GM12891 (cell line): ENCODE measurements at places on chromosomes 2 and 18.

DNA sequence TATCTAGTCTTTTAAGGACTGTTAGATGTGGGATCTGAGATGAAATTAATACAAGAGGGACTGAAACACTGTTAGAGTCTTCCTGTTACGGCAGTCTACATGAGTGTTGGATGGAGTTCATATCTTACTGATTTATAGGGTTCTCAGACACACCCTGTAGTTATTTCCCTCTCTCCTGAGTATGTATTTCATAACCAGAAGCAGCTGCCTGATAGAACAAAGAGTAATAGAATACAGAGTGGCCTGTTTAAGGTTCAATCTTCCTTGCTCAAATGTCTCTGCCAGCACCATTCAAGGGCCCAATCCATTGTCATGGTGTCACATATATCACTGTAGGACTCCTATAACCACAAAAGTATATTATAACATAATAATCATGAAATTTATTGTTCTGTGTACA lies 1229.1 kb upstream of the ACVR2A start:
- no peak for DNase-seq

DNA sequence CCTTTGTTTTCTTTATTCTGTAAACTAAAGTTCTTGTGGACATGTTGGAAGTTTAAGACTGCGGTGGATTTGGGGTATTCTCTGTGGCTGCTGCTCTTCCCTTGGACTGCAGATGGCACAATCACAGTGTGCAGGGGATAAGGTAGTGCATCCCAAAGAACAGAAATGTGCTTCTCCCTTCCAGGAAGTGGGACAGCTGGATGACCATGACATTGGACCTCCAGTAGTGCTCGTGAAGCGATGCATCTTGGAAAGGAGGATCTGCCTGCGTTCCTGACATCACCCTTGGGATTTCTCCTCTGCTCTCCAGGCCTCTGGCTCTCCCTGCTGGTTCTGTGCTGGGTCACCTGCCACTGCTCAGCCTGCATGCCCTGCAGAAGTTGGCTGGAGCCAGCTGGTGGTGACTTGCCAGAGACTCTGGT lies 109.9 kb downstream of the SLC4A3 start:
- DNase-seq = no peak

DNA sequence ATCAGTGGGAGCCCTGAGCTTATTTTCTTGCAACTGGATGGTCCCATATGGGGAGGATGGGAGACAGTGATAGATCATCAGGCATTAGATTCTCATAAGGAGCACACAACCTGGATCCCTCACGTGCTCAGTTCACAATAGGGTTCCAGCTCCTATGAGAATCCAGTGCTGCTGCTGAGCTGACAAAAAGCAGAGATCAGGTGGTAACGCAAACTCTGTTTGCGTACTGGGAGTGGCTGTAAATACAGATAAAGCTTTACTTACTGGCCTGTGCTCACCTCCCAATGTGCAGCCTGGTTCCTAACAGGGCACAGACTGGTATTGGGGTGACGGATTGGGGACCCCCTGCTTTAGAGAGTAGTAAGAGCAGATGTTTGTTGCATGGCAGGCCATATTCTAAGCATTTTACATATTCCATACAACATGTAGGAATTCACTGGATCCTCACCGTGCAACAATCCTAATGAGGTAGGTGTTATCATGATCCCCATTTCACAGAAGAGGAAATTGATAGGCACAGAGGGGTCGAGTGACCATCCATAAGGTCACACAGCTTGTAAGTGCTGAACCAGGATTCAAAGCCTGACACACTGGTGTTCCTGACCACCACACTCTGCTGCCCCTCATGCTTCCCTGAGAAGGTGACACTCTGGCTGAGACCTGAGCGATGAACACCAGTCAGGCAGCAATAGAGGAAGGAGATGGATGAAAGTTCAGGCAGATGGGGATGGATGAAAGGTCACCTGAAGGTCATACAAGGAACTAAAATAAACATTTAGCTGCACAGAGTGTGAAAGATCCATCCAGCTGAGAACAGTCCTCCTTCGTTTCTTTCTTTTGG lies 15.7 kb upstream of the MAT2A start:
- DNase-seq = no peak

DNA sequence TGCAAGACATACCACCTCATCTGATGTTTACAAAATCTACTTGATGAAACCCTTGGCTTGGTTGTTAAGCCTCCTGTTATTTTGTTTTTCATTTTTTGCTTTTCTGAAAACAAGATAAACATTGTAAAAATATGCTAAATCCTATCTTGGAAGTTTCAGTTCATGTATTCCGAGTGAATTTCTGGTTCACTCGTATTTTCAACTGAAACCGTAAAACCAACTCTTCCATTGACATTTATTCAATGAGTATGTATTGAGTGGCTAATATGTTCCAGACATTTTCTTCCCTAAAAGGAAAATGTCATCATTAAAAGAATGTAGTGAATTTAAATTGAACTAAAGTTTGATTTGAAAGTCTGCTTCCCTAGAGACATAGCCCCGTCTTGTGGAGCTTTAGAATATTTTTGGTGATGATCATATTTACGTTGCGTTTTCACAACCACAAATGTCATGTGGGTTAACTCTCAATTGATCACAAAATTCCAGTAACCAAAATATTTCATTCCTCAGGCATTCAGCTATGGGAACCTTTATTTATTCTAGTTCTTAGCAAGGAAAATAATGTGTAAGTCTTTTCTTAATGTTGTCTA lies 204.2 kb downstream of the MBD2 start:
- DNase-seq = no peak

- no peak for DNase-seq
These were observed 30.1 kb upstream of the GALNT14 start for GRCh38 chr2:31168291-31168690.

DNA sequence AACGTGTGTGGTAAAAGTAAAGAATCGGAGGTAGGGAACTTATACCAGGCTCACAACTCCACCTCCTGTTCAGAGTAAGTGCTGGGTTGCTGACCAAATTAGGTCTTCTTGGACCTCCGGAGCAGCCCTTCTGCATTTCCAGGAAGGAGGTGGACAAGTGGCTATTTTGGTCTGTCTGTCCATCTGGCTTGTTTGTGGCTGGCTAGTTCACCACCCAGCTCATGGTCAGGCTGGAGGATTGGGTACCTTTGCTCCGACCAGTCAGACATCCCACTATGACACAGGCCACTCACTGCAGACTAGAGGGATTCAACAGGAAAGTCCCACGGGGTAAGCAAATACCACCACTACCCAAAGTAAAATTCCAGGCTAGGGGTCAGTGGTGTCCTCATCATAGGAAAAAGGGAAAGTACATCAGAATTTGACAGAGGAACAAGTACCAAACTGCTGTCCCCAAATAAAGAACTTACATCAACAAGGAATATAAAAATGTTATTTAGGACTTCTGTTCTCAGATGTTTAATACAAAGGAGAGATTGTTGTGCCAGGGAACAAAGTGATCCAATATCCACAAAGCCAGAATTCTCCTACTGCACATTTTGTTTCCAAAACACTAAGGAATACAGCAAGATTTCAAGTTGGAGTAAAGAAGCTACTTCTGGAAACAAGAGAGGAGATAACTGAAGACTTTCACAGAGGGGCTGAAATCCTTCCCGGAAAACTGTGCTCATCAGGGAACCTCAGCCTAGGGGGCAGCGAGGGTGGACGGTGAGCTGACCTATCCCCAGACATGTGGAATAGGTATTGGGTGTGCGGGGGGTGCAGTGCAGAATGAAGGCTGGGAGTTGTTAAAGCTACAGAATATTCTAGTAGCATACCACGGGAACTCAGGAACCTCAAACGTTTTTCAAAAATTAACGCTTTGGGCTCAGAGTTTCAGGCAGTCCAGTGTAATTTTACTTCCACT lies 56.9 kb downstream of the BCL2 start:
- DNase-seq = no peak

GRCh38 chr2:237648016-237648381 lies 20.6 kb downstream of the LRRFIP1 start:
- DNase-seq = no peak

DNA sequence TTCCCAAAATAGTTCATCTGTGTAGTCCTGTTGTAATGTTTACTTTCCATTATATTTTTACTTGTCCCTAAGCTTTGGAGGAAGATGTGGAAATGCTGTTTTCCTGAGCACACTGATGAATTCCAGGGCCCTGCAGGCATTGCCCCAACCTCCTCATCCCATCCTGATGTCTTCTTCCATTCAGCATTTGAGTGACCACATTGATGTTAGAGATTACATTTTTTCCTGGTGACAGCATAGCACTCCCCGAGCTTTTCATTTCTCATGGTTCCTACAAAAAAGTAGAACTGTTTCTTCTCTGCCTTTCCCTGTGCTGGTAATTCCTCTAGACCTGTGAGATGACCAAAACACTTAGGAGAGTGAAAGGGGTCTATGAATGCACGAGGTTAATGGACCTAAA lies 4.8 kb downstream of the IL36A start:
- DNase-seq = no peak

DNA sequence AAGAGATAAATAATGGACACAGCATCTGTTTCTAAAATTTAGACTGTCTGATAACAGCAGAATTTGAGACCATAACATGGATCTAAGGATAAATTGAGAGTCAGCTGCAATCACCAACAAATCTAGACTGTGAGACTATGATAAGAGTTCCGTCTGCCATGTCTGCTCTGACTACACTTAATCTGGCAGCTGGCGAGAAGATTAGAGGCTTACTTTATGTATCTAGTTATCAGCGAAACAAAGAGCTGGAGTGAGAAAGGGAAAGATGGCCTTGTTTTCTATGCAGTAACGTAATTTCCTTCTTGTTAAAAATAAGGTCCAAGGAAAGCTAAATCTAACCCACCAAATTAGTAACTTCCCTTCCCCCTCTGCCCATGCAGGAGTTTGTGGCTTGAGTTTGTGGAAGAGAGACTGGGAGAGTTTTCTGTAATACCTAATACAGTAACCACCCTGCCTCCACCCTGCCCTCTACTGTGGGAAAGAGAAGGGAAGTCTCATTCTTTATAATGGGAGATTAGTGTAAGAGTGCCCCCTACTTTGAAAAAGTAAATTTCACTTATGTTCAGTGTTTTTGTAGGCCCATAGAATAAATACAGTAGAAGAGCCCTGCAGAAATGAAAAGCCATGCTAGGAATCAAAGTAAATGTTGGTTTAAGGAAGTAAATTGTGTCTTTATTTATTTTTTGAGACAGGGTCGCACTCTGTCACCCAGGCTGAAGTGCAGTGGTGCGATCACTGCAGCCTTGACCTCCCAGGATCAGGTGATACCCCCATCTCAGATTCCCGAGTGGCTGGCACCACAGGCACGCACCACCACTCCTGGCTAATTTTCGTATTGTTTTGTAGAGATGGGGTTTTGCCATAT lies 27.5 kb downstream of the EML4 start:
- DNase-seq = no peak

GRCh38 chr2:100571668-100572067 lies 8.9 kb downstream of the PDCL3 start:
- no peak for DNase-seq

GRCh38 chr2:74146929-74147726 lies 584 bp downstream of the BOLA3 start:
- DNase-seq = peak; percentile 32

GRCh38 chr18:74501386-74501785 lies 5.2 kb downstream of the CNDP2 start:
- no peak for DNase-seq

DNA sequence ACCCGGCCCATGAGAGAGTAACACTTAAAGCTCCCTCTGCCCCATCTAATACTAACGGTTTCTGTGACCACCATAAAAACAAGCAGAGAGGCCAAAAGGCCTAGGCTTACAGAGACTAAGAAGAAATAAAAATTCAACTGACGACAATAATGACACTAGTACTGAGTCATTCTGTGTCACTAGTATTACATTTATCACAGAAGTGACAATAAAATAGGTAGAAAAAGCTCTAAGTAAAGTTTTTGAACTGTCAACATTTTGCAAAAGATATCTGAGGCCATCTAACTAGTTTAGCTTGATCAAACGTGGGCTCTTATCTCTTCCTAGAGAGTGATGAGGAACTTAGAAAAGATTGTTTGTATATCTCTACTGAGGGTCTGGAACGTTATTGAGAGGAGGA lies 35.6 kb downstream of the AP1S3 start:
- no peak for DNase-seq

- DNase-seq = no peak
These were observed 167.3 kb upstream of the HS6ST1 start for GRCh38 chr2:128485761-128486639.

- DNase-seq = no peak
These were observed 16.6 kb downstream of the KCTD1 start for GRCh38 chr18:26531605-26532298.

DNA sequence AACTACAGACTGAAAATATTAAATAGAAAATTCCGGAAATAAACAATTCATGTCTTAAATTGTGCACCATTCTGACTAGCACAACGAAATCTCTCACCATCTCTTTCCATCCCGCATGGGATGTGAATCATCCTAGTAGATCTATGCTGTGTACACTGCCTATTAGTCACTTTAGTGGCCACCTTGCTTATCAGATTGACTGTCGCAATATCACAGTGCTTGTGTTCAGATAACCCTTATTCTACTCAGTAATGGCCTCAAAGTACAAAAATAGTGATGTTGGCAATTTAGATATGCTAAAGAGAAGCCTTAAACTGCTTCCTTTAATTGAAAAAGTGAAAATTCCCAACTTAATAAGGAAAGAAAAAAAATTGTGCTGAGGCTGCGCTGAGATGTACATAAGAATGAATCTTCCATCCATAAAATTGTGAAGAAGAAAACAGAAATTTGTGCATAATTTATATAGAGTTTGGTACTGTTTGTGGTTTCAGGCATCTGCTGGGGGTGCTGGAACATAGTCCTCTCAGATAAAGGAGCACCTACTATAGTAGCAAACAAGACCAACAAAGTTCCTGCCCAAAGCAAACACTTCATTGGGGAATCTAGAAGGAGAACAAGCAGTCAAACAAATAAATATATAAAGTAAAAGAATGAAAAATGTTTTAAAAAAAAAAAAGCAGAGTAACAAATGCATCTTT lies 12.0 kb downstream of the PSMD1 start:
- no peak for DNase-seq

- DNase-seq = no peak
These were observed 54.4 kb downstream of the DOK6 start for GRCh38 chr18:69455125-69455524.

GRCh38 chr2:238855891-238856580 lies 8.2 kb downstream of the TWIST2 start:
- no peak for DNase-seq

- no peak for DNase-seq
These were observed 151.8 kb downstream of the DYSF start for GRCh38 chr2:71605173-71605641.

GRCh38 chr18:2240311-2240705 lies 331.0 kb downstream of the METTL4 start:
- DNase-seq = no peak
